ENCODE measurements at places on chromosomes 2 and 18. TPM values are rescaled to one million over a fixed set of nuclear protein-coding genes. Genes with fewer than 3 reads are reported as not detected.

Gene SH3RF3
- 6.1 TPM for total RNA-seq

Gene LRP2
- not detected for total RNA-seq

- DNase-seq = no peak
- no peak overlapping the region for H3K27ac ChIP-seq
- no peaks in the 10 kb centered on the region for H3K36me3 ChIP-seq
- 0 out of 2 replicates have a peak, but pooled peaks cover 9% of the 10 kb centered on the region for H3K27me3 ChIP-seq
- peaks cover 8% of the 10 kb centered on the region for H3K4me1 ChIP-seq
Observed at GRCh38 chr2:127625572-127625951, 20.4 kb upstream of the GPR17 start.

GRCh38 chr2:30914456-30914855 lies 107.2 kb upstream of the CAPN13 start:
- no peak overlapping the region for H3K4me3 ChIP-seq
- 0 out of 2 replicates have a peak, but pooled peaks cover 11% of the 10 kb centered on the region for H3K36me3 ChIP-seq
- no peak for DNase-seq

Gene FEV
- total RNA-seq = not detected

DNA sequence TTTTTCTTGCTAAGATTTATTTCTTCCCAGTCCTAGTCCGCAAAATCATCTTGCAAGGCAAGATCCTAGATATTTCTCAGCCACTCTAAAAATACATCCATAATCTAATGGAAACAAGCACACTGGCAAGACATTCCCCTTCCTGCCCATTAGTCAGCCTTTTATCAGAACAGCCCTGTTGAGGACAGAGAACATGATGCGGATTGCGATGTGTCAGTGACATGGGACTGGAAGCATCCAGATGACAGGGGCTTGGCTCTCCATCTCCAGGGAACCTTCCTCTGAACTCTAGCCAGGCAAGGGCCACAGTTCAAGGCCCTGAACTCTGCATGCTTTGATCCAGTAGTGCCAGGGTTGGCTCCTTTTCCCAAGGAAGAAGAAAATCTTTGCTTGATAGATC lies 70.0 kb downstream of the VSNL1 start:
- no peak overlapping the region for H3K4me3 ChIP-seq
- DNase-seq = no peak
- peaks cover 6% of the 10 kb centered on the region for H3K4me1 ChIP-seq
- H3K36me3 ChIP-seq = no peaks in the 10 kb centered on the region

DNA sequence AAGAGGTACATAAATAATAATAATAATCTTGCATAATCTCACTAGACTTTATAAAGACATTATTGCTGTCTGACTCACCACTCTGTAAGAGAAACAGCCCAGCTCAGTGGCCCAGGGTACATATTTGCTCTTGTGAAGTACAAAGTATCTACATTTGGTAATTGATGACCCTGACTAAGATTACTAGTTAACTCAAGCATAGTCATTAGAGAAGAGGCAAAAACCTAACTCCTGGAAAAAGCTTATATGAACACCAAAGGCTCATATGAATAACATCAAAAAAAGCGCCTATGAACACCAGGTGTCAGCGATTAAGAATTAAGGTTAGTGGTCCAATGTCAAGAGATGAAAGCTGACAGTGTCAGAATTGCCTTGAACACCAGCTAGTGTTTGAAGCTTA lies 38.4 kb downstream of the RAD51AP2 start:
- DNase-seq = no peak
- H3K4me3 ChIP-seq = no peak overlapping the region
- no peak overlapping the region for H3K27ac ChIP-seq
- no peaks in the 10 kb centered on the region for H3K4me1 ChIP-seq
- no peaks in the 10 kb centered on the region for H3K27me3 ChIP-seq
- no peaks in the 10 kb centered on the region for H3K36me3 ChIP-seq

Gene SRD5A2
- total RNA-seq = not detected

DNA sequence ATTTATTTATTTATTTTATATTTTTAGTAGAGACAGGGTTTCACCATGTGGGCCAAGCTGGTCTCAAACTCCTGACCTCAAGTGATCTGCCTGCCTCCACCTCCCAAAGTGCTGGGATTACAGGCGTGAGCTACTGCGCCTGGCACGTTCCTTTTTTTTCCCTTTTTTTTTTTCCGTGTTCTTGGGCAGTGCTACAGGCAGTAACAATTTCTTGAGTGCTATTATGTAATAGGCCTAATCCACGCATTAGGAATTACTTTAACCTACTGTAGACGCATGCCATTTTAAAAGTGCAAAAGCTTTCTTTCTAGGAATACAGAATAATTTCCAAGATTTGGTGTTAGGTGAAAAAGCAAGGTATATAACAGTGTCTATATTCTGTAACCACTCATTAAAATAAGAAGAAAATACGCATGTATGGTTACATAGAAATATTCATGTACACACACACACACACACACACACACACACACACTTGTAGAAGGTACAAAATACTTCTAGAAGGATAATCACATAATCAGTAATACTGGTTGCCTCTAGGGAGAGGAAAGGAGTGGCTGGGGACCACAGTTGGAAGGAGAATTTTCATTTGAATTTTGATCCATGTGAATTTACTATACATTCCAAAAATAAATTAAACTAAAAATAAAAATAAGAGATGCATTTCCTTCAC lies 92.3 kb downstream of the METTL8 start:
- no peaks in the 10 kb centered on the region for H3K36me3 ChIP-seq
- H3K27me3 ChIP-seq = no peaks in the 10 kb centered on the region
- no peak overlapping the region for H3K27ac ChIP-seq
- no peak for DNase-seq
- peaks cover 15% of the 10 kb centered on the region for H3K4me1 ChIP-seq
- H3K4me3 ChIP-seq = no peak overlapping the region

Gene SERPINB12
- total RNA-seq = not detected

Measured in PC-9 (cell line).